ENCODE measurements at places on chromosomes 6 and 20. TPM values are rescaled to one million over a fixed set of nuclear protein-coding genes. Genes with fewer than 3 reads are reported as not detected.

- no peak for DNase-seq
These were observed 9.8 kb downstream of the RAET1G start for GRCh38 chr6:149913085-149913484.

DNA sequence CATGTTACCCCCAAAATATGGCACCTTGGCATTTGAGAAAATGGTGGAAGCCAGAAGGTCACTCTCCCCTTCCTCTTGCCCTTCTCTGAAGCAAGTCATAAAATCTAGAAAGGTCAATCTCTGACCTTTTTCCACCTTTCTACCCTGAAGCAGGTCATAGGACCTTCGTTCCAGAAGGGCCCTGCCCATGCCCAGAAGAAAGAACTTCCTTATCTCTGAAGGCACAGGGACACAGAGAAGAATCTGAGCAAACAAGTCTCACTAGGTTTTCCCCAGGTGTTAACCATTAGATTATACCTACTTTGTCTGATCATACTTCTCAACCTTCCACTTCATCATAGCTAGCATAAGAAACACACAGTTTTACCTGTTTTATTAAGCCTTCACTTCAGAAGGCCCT is 42.5 kb downstream of the SMPDL3A start:
- no peak for DNase-seq

DNA sequence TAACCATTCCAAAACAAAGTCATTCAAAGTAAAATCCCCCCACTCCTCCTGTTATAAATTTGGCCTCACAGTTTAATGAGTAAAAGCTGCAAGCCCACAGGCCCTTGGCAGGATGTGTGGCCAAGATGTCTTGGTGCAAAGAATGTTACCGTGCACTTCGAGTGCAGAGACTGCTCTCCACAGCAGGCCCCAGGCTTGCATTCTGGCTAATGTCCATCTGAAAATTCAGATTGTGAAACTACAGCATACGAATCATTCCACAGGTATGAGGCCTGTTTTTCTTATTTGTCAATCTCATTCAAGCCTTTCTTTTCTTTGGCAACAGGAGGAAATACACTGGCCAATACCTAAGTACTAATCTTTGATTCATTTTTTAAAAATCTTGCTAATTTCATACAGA is 7.1 kb downstream of the RPS6KA2 start:
- DNase-seq: no peak

KCNK17 gene
- total RNA-seq: 0.87 TPM

Measured in neural progenitor cell (in vitro differentiated cells).